ENCODE measurements at places on chromosomes 1 and 21. TPM values are rescaled to one million over a fixed set of nuclear protein-coding genes. Genes with fewer than 3 reads are reported as not detected.
A peak's percentile ranks its signal among the peaks of the same experiment; 100 is the strongest.

The SEMA4A gene
- total RNA-seq, result 1.4 TPM

- H3K36me3 ChIP-seq, result no peaks in the 10 kb centered on the region
- H3K27ac ChIP-seq, result no peak overlapping the region
- no peaks in the 10 kb centered on the region for H3K27me3 ChIP-seq
Measured at GRCh38 chr1:109290998-109291397, 8.1 kb upstream of the PSRC1 start.

- H3K27me3 ChIP-seq, result no peaks in the 10 kb centered on the region
- no peak overlapping the region for H3K4me3 ChIP-seq
- no peaks in the 10 kb centered on the region for H3K36me3 ChIP-seq
- DNase-seq, result no peak
Measured at GRCh38 chr1:100482167-100482566, 55.8 kb upstream of the GPR88 start.

The RGS8 gene
- not detected for total RNA-seq

DNA sequence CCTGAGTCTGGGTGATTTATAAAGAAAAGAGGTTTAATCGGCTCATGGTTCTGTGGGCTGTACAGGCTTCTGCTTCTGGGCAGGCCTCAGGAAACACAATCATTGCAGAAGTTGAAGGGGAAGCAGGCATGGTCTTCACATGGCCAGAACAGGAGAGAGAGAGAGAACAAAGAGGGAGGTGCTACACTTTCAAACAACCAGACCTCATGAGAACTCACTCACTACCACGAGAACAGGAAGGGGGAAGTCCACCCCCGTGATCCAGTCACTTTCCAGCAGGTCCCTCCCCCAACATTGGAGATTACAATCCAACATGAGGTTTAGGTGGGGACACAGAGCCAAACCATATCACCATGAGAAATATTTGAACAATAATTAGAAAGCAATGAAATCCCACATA is 222.9 kb downstream of the FAM72C start:
- no peak overlapping the region for H3K27ac ChIP-seq
- no peaks in the 10 kb centered on the region for H3K4me1 ChIP-seq
- H3K36me3 ChIP-seq, result no peaks in the 10 kb centered on the region
- no peaks in the 10 kb centered on the region for H3K27me3 ChIP-seq

The CR1L gene
- not detected for total RNA-seq

- H3K36me3 ChIP-seq, result no peaks in the 10 kb centered on the region
- H3K4me1 ChIP-seq, result no peaks in the 10 kb centered on the region
- H3K27me3 ChIP-seq, result no peaks in the 10 kb centered on the region
Measured at GRCh38 chr1:58821309-58821708, 37.5 kb upstream of the JUN start.

DNA sequence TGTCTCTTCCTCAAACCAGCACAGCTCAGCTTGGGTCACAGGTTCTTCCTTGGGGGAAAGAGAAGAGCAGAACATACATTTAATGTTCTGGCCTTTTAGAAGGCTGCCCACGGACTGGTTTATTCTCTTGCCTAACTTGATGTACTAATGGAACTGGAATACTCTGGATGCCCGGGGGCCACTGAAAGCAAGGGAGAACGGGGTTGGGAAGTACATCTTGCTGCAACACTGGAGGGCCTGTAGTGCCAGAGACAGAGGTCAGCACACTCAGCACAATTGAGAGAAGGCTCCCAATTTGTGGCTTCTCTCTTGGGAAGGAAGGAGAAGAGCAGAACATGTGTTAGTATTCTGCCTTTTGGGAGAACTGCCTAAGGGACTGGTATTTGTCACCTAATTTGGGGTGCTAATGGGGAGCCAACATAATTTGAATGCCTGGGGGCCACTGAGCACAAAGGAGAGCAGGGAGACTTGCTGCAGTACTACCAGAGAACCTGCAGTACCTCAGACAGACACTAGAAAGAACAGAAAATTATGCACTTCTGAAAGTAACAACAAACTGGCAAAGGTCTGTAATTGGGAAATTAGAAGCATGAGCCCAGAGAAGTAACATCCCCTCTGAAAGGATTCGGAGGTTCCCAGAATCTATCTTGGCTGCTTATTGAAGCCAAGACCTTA is 14.1 kb downstream of the ZNF691 start:
- no peak overlapping the region for H3K27ac ChIP-seq
- H3K36me3 ChIP-seq, result no peaks in the 10 kb centered on the region
- no peak overlapping the region for H3K4me3 ChIP-seq
- no peak for DNase-seq
- no peaks in the 10 kb centered on the region for H3K4me1 ChIP-seq

- DNase-seq, result peak; percentile 56
- H3K4me1 ChIP-seq, result no peaks in the 10 kb centered on the region
- no peak overlapping the region for H3K27ac ChIP-seq
- H3K27me3 ChIP-seq, result no peaks in the 10 kb centered on the region
- no peak overlapping the region for H3K4me3 ChIP-seq
Measured at GRCh38 chr1:211352985-211353515, 26.4 kb downstream of the TRAF5 start.

GRCh38 chr1:51422367-51423072 is 92.2 kb upstream of the TTC39A start:
- H3K4me1 ChIP-seq, result no peaks in the 10 kb centered on the region
- H3K4me3 ChIP-seq, result no peak overlapping the region
- no peaks in the 10 kb centered on the region for H3K36me3 ChIP-seq
- no peaks in the 10 kb centered on the region for H3K27me3 ChIP-seq
- DNase-seq, result no peak
- no peak overlapping the region for H3K27ac ChIP-seq

- no peak overlapping the region for H3K4me3 ChIP-seq
- H3K36me3 ChIP-seq, result no peaks in the 10 kb centered on the region
- DNase-seq, result no peak
- H3K4me1 ChIP-seq, result no peaks in the 10 kb centered on the region
- H3K27ac ChIP-seq, result peak overlapping the region; percentile 64
- H3K27me3 ChIP-seq, result no peaks in the 10 kb centered on the region
Measured at GRCh38 chr1:28078680-28079626, 9.5 kb downstream of the EYA3 start.
